ENCODE measurements at places on chromosomes 4 and X.
A peak's percentile ranks its signal among the peaks of the same experiment; 100 is the strongest.

DNA sequence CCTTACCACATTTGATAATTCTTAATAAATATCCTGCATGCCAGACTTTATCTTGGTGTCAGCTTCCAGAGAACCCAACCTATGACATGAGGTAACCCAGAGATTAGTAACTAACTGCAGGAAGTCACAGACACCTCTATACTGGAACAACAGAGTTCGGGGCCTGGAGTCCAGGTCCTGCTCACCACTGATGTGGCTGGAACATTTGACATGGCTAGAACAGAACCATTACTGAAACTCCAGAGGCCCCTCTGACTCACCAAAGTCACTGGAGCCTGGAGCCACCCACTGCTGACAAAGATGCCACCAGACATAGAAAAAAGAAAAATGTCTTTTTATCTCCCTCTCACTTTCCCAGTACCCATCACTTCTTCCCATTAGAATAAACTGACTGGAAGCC lies 403.7 kb downstream of the MID1IP1 start:
- H3K36me3 ChIP-seq: peaks cover under 1% of the 10 kb centered on the region
- H3K27ac ChIP-seq: no peak overlapping the region
- no peaks in the 10 kb centered on the region for H3K4me1 ChIP-seq
- peaks cover 11% of the 10 kb centered on the region for H3K27me3 ChIP-seq

- DNase-seq: no peak
- H3K27me3 ChIP-seq: peaks cover 26% of the 10 kb centered on the region
- no peaks in the 10 kb centered on the region for H3K36me3 ChIP-seq
- no peaks in the 10 kb centered on the region for H3K4me1 ChIP-seq
Observed at GRCh38 chr4:175906384-175906783, 94.3 kb upstream of the GPM6A start.

- H3K27ac ChIP-seq: no peak overlapping the region
- DNase-seq: no peak
- H3K4me3 ChIP-seq: no peak overlapping the region
- no peaks in the 10 kb centered on the region for H3K27me3 ChIP-seq
Observed at GRCh38 chr4:145824463-145824862, 114.2 kb downstream of the ZNF827 start.

- H3K27me3 ChIP-seq: no peaks in the 10 kb centered on the region
- H3K36me3 ChIP-seq: no peaks in the 10 kb centered on the region
- peak overlapping the region; percentile 98 for H3K27ac ChIP-seq
- H3K4me1 ChIP-seq: peaks cover 77% of the 10 kb centered on the region
- no peak for DNase-seq
Observed at GRCh38 chr4:38667085-38667893, 3.3 kb downstream of the KLF3 start.

GRCh38 chrX:65493431-65493830 lies 41.2 kb downstream of the LAS1L start:
- DNase-seq: no peak
- H3K27ac ChIP-seq: no peak overlapping the region
- H3K4me3 ChIP-seq: no peak overlapping the region
- H3K36me3 ChIP-seq: no peaks in the 10 kb centered on the region

GRCh38 chr4:113040793-113041192 lies 8.7 kb upstream of the ANK2 start:
- H3K27ac ChIP-seq: no peak overlapping the region
- H3K4me3 ChIP-seq: no peak overlapping the region
- peaks cover 5% of the 10 kb centered on the region for H3K4me1 ChIP-seq
- no peaks in the 10 kb centered on the region for H3K27me3 ChIP-seq

GRCh38 chr4:56183344-56183959 lies 203.8 kb downstream of the AASDH start:
- DNase-seq: no peak
- H3K4me3 ChIP-seq: no peak overlapping the region
- no peaks in the 10 kb centered on the region for H3K27me3 ChIP-seq
- H3K36me3 ChIP-seq: no peaks in the 10 kb centered on the region
- H3K4me1 ChIP-seq: peaks cover 10% of the 10 kb centered on the region

GRCh38 chrX:28609917-28610613 lies 22.8 kb downstream of the IL1RAPL1 start:
- no peak overlapping the region for H3K4me3 ChIP-seq
- no peaks in the 10 kb centered on the region for H3K27me3 ChIP-seq
- no peak for DNase-seq
- no peak overlapping the region for H3K27ac ChIP-seq

GRCh38 chrX:1249101-1249887 lies 19.3 kb upstream of the CSF2RA start:
- H3K36me3 ChIP-seq: peaks cover 3% of the 10 kb centered on the region
- no peaks in the 10 kb centered on the region for H3K27me3 ChIP-seq
- DNase-seq: no peak
- H3K4me3 ChIP-seq: peak overlapping the region; percentile 56
- peak overlapping the region; percentile 77 for H3K27ac ChIP-seq

DNA sequence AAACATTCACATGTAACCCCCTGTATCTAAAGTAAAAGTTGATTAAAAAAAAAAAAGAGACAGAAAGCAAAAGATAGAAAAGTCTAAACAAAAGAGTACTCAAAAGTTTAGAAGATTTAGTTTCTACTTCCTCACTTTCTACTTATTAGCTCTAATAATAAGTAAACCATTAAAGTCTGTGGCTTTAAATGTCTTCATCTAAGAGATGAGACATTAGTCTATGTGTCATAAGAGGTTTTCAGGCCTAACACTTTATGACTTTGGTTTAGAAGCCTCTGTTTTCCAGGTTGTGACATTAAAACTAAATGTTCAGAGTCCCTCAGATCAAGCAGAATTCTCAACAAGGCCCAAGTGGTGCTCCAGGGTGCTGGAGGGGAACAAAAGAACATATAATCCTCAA lies 42.2 kb upstream of the GUCY1A1 start:
- H3K4me1 ChIP-seq: peaks cover 39% of the 10 kb centered on the region
- H3K4me3 ChIP-seq: no peak overlapping the region
- H3K36me3 ChIP-seq: no peaks in the 10 kb centered on the region
- H3K27me3 ChIP-seq: no peaks in the 10 kb centered on the region
- no peak for DNase-seq
- H3K27ac ChIP-seq: no peak overlapping the region

- no peaks in the 10 kb centered on the region for H3K27me3 ChIP-seq
- no peak overlapping the region for H3K27ac ChIP-seq
- H3K4me3 ChIP-seq: no peak overlapping the region
Observed at GRCh38 chr4:12499693-12500092, 984.4 kb downstream of the RAB28 start.

GRCh38 chrX:1658071-1658491 lies 43.2 kb downstream of the ASMT start:
- H3K36me3 ChIP-seq: no peaks in the 10 kb centered on the region
- H3K4me3 ChIP-seq: peak overlapping the region; percentile 40
- peak overlapping the region; percentile 76 for H3K27ac ChIP-seq
- peak; percentile 21 for DNase-seq
- H3K4me1 ChIP-seq: peaks cover 14% of the 10 kb centered on the region

DNA sequence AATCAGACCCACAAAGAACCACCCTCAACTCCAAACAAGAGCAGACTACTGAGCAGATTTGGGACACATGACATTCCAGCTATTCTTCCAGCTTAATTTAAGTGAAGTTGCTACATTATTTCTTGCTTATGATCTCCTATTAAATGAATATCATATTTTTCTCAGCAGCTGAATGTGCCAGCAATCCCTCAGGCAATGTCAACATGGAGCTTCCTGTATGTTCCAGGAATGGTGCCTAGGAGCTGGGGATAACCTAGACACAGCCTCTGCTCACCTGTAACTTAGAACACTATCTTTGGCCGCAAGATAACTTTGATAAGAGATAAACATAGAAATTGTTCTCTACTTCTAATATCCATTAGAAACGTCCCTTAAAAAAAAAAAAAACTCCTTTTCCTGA lies 274.4 kb upstream of the RASGEF1B start:
- H3K4me3 ChIP-seq: no peak overlapping the region
- H3K27me3 ChIP-seq: peaks cover 6% of the 10 kb centered on the region
- H3K36me3 ChIP-seq: no peaks in the 10 kb centered on the region
- DNase-seq: no peak
- H3K27ac ChIP-seq: no peak overlapping the region

DNA sequence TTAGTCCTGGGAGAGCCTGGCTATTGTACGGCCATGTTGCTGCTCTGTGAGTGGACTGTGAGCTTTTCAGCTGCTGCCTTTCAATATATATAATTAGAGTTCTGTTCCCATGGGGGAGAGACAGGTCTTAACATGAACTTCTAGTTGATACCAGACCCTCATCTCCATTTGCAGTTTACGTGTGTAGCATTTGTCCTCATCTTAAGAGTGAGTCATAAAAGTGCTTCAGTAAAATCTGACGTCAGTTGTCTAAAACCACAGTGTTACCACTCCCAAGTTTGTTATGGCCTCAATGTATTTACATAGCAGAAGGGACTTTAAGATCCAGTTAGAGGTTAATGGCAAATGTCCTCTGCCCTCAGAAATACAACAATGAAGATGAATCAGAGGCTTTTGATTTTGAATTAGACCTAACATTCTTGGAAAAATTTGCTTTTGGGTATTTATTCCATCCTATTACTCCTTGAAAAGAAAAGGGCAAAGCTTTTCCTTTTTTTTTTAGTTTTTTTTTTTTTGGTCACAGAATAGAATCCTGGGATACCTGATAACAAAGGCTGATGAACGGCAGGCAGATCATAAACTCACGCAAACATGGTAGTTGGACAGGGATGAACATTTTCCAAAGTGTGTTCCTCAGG lies 38.6 kb downstream of the PHOX2B start:
- peaks cover 15% of the 10 kb centered on the region for H3K27me3 ChIP-seq
- H3K4me1 ChIP-seq: no peaks in the 10 kb centered on the region
- no peak for DNase-seq
- H3K36me3 ChIP-seq: no peaks in the 10 kb centered on the region
- no peak overlapping the region for H3K4me3 ChIP-seq

- no peak overlapping the region for H3K4me3 ChIP-seq
- peaks cover 4% of the 10 kb centered on the region for H3K36me3 ChIP-seq
- no peaks in the 10 kb centered on the region for H3K27me3 ChIP-seq
- H3K4me1 ChIP-seq: peaks cover 2% of the 10 kb centered on the region
- no peak overlapping the region for H3K27ac ChIP-seq
- no peak for DNase-seq
Observed at GRCh38 chrX:53257670-53258423, 23.5 kb downstream of the IQSEC2 start.

DNA sequence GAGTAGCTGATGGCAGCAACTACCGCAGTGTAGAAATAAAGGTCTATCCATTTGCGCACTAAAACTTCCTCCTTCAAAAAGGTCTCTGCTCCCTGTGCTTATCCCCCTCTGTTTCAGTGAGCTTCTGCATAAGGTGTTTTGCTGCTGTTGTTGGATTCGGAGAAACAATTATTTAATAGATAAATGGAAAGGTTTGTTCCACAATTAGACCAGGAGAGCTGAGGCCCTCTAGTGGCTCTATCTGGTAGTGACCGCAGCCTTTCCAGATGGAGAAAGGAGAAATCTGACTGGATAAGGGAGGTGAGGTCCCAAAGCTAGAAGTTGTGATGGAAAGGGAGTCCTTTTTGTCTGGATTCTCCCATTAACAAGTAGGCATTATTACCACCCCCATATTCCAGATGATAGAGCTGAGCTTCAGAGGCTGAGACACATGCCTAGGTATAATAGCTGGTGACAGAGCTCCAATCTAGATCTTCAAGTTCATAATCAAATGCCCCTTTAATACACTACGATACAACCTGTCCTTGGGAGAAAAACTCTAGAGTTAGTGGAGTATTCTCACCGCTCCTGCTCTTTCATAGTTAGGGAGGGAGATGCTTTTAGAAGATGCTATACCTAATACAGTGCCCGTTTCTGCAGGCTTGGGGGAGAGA lies 5.1 kb upstream of the GABRQ start:
- DNase-seq: no peak
- peaks cover 13% of the 10 kb centered on the region for H3K27me3 ChIP-seq

GRCh38 chr4:128571747-128572146 lies 237.8 kb upstream of the JADE1 start:
- no peak for DNase-seq
- H3K27ac ChIP-seq: peak overlapping the region; percentile 71
- H3K27me3 ChIP-seq: no peaks in the 10 kb centered on the region
- peaks cover 80% of the 10 kb centered on the region for H3K4me1 ChIP-seq

DNA sequence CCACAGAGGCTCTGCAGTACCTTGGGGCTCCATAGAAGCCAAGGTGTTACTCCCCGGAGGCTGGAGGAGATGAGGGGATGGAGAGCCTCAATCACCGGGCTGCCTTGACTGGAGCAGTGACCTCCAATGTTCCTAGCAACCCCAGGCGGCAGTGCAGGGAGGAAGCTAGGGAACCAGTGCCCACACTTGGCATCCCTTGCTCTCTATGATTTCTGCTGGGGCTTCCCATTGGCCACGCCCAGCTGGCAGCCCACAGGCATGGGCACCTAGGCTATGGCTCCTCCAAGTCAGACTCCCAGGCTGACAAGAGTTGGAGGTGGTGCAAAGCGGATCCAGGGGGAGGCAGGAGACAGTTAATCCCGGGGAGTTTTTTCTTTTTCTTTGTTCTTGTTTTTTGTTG lies 229.7 kb downstream of the EVC2 start:
- peaks cover 5% of the 10 kb centered on the region for H3K36me3 ChIP-seq
- DNase-seq: no peak
- no peaks in the 10 kb centered on the region for H3K4me1 ChIP-seq
- H3K27me3 ChIP-seq: no peaks in the 10 kb centered on the region

GRCh38 chr4:3285558-3286334 lies 7.1 kb upstream of the RGS12 start:
- no peak for DNase-seq
- no peaks in the 10 kb centered on the region for H3K4me1 ChIP-seq
- no peak overlapping the region for H3K27ac ChIP-seq

DNA sequence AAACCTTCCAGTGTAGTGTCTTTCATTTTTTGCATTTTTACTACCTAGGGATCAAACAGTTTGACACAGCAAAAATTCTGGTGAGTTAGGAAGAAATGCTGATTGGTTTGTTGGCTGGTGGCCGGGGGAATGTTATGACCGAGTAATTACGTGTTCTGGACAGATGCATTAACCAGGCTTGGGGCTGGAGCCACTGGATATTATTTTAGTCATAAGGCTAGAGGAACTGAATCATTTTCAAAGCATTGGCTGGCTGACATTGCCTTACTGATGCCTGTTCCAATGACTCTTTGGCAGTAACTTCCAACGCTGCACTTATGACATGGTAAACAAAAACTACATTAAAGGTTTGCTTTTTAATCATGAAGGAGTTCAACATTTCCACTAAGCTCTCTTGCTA lies 84.6 kb downstream of the FBXO8 start:
- no peaks in the 10 kb centered on the region for H3K36me3 ChIP-seq
- H3K4me1 ChIP-seq: no peaks in the 10 kb centered on the region
- no peak overlapping the region for H3K27ac ChIP-seq
- DNase-seq: no peak
- peaks cover 61% of the 10 kb centered on the region for H3K27me3 ChIP-seq

GRCh38 chr4:79014230-79014629 lies 75.0 kb upstream of the PAQR3 start:
- H3K4me3 ChIP-seq: no peak overlapping the region
- H3K27ac ChIP-seq: no peak overlapping the region

GRCh38 chr4:185518069-185518468 lies 17.2 kb downstream of the PDLIM3 start:
- DNase-seq: no peak
- peaks cover 13% of the 10 kb centered on the region for H3K4me1 ChIP-seq
- H3K4me3 ChIP-seq: no peak overlapping the region
- H3K36me3 ChIP-seq: peaks cover 19% of the 10 kb centered on the region
